Activated CD4-positive, alpha-beta memory T cell treated with anti-CD3 and anti-CD28 coated beads for 36 hours (primary cell): ENCODE measurements at places on chromosomes 2 and 18. TPM values are rescaled to one million over a fixed set of nuclear protein-coding genes. Genes with fewer than 3 reads are reported as not detected.

GRCh38 chr2:239551206-239551605, 150.4 kb upstream of the HDAC4 start:
- H3K4me1 ChIP-seq, result peaks cover 33% of the 10 kb centered on the region
- no peak overlapping the region for H3K4me3 ChIP-seq
- H3K27ac ChIP-seq, result no peak overlapping the region

DNA sequence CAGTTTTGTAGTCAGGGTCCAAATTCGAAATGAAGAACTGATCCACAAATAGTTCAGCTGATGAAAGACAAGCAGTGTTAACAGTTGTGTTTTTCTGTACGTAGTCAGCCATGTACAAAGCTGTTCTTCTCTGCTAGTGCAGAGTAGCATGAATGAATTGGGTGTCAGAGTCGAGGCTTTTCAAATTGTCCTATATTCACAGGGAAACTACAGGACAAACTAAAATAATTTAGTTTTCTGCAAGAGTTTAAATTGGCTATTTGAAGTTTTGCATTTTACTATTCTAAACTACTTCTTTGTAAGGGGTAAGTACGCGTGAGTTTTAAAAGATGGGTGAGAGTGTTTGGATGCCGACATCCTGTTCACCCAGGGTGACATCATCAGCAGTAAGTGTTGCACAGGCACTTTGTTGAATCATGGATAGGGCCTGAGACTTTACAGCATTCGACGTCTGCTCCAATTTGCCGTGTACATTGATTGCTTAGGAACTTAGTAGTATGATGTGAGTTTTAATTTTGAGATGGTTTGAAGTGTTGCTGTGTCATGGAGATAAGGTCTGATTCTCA, 147.2 kb upstream of the NFATC1 start:
- no peak for DNase-seq
- no peaks in the 10 kb centered on the region for H3K27me3 ChIP-seq
- no peak overlapping the region for H3K4me3 ChIP-seq

GRCh38 chr2:236348279-236348678, 84.1 kb upstream of the ASB18 start:
- H3K27me3 ChIP-seq, result peaks cover 3% of the 10 kb centered on the region
- H3K4me3 ChIP-seq, result no peak overlapping the region
- H3K36me3 ChIP-seq, result no peaks in the 10 kb centered on the region
- H3K27ac ChIP-seq, result no peak overlapping the region
- DNase-seq, result no peak
- peaks cover 2% of the 10 kb centered on the region for H3K4me1 ChIP-seq

DNA sequence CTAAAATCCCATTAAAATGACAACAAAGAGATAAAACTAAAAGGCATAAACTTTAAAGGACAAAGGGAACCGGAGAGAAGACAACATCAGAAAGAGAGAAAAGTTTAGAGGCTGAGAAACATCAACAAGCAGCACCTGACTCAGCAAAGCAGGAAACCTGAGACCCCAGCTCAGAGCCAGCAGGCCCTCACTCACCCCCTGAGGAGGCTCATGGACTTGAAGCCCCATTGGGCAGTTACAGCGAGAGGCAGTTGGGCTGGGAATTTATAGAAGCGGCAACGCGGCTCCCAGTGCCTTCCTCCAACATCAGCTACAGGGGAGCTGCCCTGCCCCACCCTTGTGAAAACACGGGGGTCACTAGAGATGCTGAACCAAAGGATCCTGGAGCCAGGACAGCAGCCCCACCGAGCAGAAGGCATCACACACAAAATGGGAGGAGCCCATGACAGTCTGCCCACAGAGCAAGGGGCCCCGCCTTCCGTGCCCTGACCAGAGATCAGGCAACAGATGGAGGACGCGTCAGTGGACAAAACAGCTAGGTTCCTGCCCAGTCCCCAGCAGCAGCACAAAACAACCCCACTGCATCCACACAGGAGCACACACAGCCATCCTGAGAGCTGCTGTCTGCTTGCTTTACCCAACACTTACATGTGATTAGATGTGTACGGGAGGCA, 52.7 kb downstream of the CMPK2 start:
- H3K4me3 ChIP-seq, result no peak overlapping the region
- H3K4me1 ChIP-seq, result no peaks in the 10 kb centered on the region
- DNase-seq, result no peak
- no peaks in the 10 kb centered on the region for H3K36me3 ChIP-seq

DNA sequence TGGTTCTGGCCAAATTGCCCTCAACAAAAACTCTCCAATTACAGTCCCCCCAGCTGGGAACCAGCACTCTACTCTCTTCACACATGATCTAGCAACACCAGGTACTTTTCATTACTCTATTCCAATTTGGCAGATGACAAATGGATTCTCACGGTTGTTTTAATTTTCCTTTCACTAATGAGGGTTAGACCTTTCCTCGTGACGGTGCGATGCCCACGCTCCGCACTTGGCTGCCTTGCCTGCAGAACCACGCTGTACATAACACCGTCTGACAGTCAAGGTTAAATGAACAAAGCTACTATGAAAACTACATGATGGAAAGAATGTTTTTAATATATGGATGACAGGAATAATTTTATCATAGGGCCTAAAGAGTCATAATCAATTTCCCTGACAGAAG, 141.5 kb downstream of the FBXO15 start:
- H3K36me3 ChIP-seq, result no peaks in the 10 kb centered on the region
- no peaks in the 10 kb centered on the region for H3K4me1 ChIP-seq
- H3K27me3 ChIP-seq, result peaks cover 2% of the 10 kb centered on the region
- H3K4me3 ChIP-seq, result no peak overlapping the region
- H3K27ac ChIP-seq, result no peak overlapping the region
- no peak for DNase-seq

DNA sequence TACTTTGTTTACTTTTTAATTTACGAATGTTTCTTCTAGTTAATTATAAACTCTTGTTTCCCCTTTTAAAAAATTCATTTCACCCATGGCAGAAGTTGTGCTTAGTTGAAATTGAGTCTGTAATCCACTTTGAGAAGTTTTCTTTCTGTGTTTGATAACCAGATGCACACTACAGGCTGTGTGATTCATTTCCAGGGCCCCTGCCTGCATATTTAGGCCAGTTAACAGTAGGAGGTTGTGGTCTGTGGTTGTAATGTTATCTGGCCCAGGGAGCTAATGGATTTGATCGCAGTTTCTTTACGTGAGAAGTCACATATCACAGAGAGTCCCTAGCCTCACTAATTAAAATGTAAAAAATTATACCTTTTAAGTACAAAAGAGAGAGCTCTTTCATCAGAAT, 3.3 kb downstream of the CDH7 start:
- H3K4me1 ChIP-seq, result no peaks in the 10 kb centered on the region
- peaks cover 1% of the 10 kb centered on the region for H3K36me3 ChIP-seq

DNA sequence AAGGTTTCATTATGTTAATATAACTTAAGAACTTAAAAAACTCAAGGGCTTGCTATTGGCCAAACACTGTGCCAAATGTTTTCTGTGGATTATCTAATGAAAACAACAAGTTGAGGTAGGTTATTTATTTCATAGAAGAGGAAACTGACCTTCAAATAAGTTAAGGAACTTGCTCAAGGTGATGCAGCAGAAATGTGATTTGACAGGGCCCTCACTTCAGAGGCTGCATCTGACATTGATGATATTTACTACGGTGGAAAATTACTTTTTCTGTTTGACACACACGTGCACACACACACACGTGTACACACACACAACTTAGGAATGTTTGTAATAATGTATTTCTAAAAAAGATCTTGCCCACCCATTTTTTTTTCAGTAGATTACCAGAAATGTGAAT, 137.2 kb upstream of the CXCR4 start:
- H3K4me3 ChIP-seq, result no peak overlapping the region
- no peaks in the 10 kb centered on the region for H3K27me3 ChIP-seq
- H3K4me1 ChIP-seq, result peaks cover 22% of the 10 kb centered on the region
- H3K36me3 ChIP-seq, result no peaks in the 10 kb centered on the region
- H3K27ac ChIP-seq, result peak overlapping the region; percentile 0

- no peaks in the 10 kb centered on the region for H3K4me1 ChIP-seq
- no peak overlapping the region for H3K27ac ChIP-seq
- H3K27me3 ChIP-seq, result peaks cover 33% of the 10 kb centered on the region
- DNase-seq, result no peak
Measured at GRCh38 chr18:80239830-80240229, 7.5 kb downstream of the PARD6G start.

- no peaks in the 10 kb centered on the region for H3K27me3 ChIP-seq
- peaks cover 4% of the 10 kb centered on the region for H3K36me3 ChIP-seq
- H3K27ac ChIP-seq, result no peak overlapping the region
- DNase-seq, result peak; percentile 62
Measured at GRCh38 chr2:160324161-160324800, 124.2 kb upstream of the ITGB6 start.

GRCh38 chr18:32847691-32848090, 74.9 kb upstream of the KLHL14 start:
- H3K4me1 ChIP-seq, result no peaks in the 10 kb centered on the region
- H3K4me3 ChIP-seq, result no peak overlapping the region
- no peaks in the 10 kb centered on the region for H3K36me3 ChIP-seq
- no peak overlapping the region for H3K27ac ChIP-seq
- no peaks in the 10 kb centered on the region for H3K27me3 ChIP-seq

DNA sequence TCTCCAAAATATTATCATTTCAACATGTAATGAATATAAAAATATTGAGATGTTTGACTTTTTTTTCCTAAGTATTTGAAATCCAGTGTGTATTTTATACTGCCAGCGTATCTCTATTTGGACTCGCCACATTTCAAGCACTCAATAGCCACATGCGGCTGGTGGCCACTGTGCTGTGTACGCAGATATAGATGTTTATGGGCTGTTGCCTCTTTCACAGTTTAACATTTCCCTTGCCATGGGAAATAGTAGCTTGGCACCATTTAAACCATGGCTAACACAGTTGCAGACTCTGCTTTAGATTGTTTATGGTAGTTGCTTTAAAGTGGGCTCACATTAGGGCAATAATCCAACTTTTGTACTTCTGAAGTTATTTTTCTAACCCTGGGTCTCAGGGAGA, 136.6 kb upstream of the ITGB6 start:
- no peaks in the 10 kb centered on the region for H3K27me3 ChIP-seq
- no peaks in the 10 kb centered on the region for H3K36me3 ChIP-seq
- peaks cover 77% of the 10 kb centered on the region for H3K4me1 ChIP-seq
- no peak overlapping the region for H3K4me3 ChIP-seq
- no peak for DNase-seq

GRCh38 chr2:217285926-217286325, 426.1 kb upstream of the TNP1 start:
- H3K36me3 ChIP-seq, result no peaks in the 10 kb centered on the region
- no peaks in the 10 kb centered on the region for H3K27me3 ChIP-seq
- no peak overlapping the region for H3K4me3 ChIP-seq
- H3K4me1 ChIP-seq, result no peaks in the 10 kb centered on the region

DNA sequence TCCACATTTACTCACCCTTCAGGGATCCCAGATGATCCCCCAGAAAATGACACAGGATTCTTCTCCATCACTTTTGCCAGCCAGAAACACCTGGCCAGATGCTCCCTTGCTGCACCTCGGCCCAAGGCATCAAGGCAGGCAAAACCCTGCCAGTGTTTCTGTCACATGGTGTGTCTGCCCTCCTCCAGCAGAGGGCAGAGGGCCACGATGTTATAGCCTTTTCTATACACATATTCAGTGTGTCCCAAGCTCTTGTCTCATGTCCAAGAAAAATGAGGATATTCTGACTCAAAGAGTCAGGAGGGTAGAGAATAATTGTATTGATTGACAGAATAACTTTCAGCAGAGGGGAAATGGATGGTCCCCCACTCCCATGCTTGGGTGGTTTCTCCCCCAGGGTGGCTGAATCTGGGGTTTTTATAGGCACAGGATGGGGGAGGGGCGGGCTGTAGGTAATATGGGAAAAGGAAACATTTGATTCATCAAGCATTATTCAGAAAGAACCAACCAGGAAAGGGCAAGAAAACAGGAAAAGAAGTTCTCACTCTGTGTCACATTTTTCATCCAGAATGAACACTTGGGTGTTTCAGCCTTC, 933.9 kb downstream of the TRIB2 start:
- H3K27me3 ChIP-seq, result no peaks in the 10 kb centered on the region
- no peak overlapping the region for H3K27ac ChIP-seq
- H3K4me3 ChIP-seq, result no peak overlapping the region

DNA sequence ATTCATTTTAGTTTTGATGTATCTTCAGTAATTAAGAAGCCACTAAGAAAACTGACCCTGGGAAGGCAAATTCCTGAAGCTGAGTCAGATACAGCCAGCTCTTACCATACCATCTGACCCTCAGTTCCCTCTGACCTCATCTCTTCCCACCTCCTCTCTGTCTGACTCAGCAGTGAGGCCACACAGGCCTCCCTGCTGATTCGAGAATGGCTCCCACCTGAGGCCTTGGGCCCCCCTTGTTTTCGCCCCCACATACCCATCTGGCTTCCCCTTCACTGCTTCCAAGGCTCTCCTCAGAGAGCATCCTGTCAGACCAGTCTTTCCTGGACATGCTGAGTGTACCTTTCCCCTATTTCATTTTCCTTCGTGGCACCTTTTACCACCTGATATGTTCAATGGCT, 71.0 kb upstream of the CYP1B1 start:
- DNase-seq, result peak; percentile 18
- no peak overlapping the region for H3K27ac ChIP-seq
- no peaks in the 10 kb centered on the region for H3K36me3 ChIP-seq
- H3K27me3 ChIP-seq, result peaks cover 7% of the 10 kb centered on the region
- peaks cover 7% of the 10 kb centered on the region for H3K4me1 ChIP-seq

- no peak overlapping the region for H3K4me3 ChIP-seq
- no peaks in the 10 kb centered on the region for H3K27me3 ChIP-seq
- no peak for DNase-seq
- no peaks in the 10 kb centered on the region for H3K4me1 ChIP-seq
Measured at GRCh38 chr2:187299122-187299906, 148.7 kb downstream of the CALCRL start.

DNA sequence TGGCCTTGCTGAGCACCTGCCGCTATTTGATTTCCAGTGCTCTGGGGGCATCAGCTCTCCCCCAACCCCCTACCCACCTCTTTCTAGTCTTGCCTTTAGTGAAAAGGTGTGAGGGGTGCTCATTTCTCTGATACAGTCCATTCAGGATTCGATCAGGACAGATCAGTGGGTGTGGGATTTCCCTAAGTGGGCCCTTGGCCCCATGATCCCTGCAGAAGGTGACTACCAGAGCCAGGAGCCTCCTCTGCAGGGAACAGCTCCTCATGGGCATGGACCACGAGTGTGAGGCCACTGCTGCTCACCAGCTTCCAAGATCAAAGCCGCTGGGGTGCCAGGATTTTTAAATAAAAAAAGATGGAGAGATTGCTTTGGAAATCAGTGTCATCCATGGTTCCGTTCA, 835.2 kb upstream of the ID2 start:
- H3K27ac ChIP-seq, result no peak overlapping the region
- peaks cover 9% of the 10 kb centered on the region for H3K27me3 ChIP-seq
- H3K4me3 ChIP-seq, result no peak overlapping the region
- no peak for DNase-seq

The ASXL2 gene
- 38.7 TPM for total RNA-seq

The PRADC1 gene
- total RNA-seq, result 13.6 TPM

The RUFY4 gene
- total RNA-seq, result 1.8 TPM
